Peyer's patch (tissue), 4 donors: ENCODE measurements at places on chromosomes 4 and X. TPM values are rescaled to one million over a fixed set of nuclear protein-coding genes. Genes with fewer than 3 reads are reported as not detected.

TCEAL9 gene
- 33.0 TPM for total RNA-seq

DNA sequence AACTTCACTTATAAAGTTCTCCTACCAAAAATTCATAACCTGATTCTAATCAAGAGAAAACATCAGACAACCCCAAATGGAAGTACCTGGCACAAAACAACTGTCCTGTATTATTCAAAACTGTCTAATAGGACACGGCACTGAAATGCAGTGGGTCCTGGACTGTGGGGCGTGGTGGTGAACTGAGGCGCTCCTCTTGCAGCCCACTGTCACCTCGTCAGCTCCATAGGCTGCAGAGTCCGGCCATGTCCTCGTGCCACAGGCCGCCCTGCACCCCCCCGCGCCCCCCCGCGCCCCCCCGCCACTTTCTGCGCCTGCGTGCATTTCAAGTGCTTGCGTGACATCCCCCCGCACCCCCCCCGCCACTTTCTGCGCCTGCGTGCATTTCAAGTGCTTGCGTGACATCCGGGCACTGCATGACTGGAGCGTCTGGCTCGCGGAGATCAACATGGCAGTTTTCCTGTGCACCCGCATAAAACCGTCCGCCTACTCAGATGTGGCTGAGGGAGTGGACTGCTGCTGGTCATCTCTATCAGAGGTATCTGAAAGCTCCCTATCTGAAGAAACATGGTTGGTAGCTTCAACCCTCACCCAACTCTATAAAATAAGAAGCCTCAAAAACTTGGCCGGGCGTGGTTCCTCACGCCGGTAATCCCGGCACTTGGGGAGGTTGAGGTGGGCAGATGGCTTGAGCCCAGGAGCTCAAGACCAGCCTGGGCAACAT lies 28.8 kb downstream of the ATXN3L start:
- DNase-seq, result no peak

GRCh38 chrX:41589634-41590270 lies 99.0 kb upstream of the GPR34 start:
- DNase-seq, result no peak

FGB gene
- total RNA-seq, result not detected

GRCh38 chr4:142365391-142365790 lies 480.7 kb downstream of the INPP4B start:
- no peak for DNase-seq

GRCh38 chr4:66949419-66949818 lies 595.9 kb downstream of the CENPC start:
- DNase-seq, result no peak

GRCh38 chrX:56564164-56564885 lies 898 bp downstream of the UBQLN2 start:
- peak; percentile 48 for DNase-seq

EPGN gene
- total RNA-seq, result not detected

DNA sequence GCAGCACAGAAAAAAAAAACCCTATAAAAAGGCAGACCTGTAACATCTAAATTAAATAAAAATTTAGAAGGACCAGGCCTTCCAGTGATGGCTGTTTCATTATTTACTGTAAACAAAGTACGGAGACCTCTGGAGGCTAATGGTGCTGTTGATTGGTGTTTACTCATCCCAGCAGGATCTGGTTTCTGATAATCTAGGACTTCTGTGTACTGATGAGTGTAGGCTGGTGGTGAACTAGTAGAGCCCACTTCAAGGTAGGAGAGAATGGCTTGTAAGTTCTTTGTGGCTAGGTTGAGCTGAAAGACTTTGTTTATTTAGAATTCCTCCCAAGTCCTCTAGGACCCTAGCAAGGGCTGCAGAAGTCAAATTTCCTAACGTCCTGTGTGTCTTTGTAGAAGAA lies 398.1 kb upstream of the PITX2 start:
- no peak for DNase-seq

DNA sequence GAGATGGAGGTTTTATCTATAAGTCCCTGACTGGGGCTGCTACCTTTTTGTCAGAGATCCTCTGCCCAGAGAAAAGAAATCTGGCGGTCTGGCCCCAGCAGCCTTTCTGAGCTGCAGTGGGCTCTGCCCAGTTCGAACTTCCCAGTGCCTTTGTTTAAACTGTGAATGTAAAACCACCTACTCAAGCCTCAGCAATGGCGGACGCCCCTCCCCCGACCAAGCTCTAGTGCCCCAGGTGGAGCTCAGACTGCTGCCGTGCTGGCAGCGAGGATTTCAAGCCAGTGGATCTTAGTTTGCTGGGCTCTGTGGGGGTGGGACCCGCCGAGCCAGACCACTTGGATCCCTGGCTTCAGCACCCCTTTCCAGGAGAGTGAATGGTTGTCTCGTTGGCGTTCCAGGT lies 121.8 kb downstream of the TSPAN5 start:
- DNase-seq, result no peak

KIT gene
- total RNA-seq, result 9.2 TPM

- no peak for DNase-seq
Observed at GRCh38 chr4:100421361-100421978, 96.4 kb downstream of the EMCN start.

ADH1B gene
- 72.0 TPM for total RNA-seq

GRCh38 chrX:122739770-122740169 lies 444.3 kb upstream of the GRIA3 start:
- DNase-seq, result no peak

GRCh38 chr4:174037631-174038030 lies 245.8 kb downstream of the FBXO8 start:
- no peak for DNase-seq

DSPP gene
- total RNA-seq, result not detected

DNA sequence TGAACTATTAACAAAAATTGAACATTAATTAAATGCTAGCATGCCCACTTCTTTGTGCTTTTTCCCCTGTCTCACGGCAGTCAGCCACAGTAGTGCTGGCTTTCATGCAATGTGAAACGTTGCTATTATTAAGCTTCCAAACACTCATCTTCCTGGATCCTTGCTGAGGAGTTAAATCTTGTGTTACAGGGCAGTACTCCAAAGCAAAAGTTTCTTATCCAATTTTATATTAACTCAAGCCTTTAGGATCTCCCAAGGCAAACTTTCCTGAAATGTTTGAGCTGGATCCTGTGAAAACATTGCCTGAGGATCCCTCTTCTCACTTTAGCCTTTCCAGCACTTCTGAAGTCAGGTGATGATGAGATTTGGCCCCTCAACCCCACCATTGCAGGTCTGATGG lies 1454.8 kb downstream of the FSTL5 start:
- no peak for DNase-seq

- no peak for DNase-seq
Observed at GRCh38 chrX:45888518-45888917, 656.7 kb downstream of the ZNF674 start.

CXCL8 gene
- not detected for total RNA-seq

DNA sequence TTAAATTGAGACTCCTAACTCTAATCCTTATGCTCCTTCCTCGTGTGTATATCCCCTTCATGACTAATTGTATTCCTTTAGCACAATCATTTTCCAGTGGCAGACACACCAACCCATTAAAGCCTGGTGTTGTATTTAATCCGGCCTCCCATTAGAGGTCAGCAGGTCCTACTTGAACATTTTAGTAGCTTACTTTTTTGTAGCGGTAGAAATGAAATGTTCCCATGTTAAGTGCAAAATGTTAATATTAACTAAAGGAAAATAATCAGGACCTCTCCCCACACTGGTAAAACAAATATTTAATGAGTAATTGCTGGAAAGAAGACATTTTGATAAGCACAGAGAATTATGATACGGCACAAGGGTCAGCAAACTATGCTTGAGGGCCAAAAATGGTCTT lies 3.4 kb downstream of the RAB33B start:
- DNase-seq, result no peak

- no peak for DNase-seq
Observed at GRCh38 chrX:132119821-132120515, 7.9 kb downstream of the FRMD7 start.

DNA sequence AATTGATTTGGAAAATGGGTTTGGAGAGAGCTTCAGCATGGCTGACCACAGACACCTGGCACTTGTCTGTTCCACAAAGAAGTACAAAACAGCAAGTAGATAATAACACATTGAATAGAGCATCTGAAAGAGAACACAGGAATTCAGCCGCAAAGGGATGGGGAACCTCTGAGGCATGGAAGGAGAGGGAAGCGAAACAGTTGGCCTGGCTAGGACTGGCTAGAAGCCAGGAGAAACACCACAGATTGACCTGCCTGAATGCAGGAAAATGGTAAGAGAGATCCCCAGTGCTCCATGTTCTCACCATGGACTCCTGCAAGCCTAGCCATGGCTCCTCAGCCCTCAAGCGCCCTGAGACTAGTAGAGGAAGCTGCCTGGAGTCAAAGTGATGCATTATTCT lies 169.7 kb upstream of the SH3RF1 start:
- DNase-seq, result no peak

BMX gene
- total RNA-seq, result 3.8 TPM

DNA sequence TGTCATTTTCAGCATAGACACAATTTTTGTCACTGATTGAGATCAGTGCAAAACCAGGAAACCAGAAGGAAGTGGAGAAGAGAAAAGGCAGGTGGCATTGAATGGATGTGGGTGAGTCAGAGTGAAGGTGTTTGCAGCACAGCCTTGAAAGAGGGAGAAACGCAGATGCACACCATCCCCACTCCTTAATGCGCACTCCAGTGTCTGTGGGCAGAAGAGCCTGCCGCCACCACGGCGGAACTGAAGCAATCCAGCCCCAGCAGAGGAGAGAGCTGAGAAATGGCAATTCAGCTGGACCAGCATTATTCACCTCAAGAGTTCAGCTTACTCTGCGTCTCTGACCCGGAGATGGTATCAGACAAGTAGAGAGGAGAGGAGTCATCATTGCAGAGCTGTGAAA lies 393.1 kb upstream of the FRG1 start:
- no peak for DNase-seq

FAM9B gene
- total RNA-seq, result not detected

ACE2 gene
- total RNA-seq, result 457 TPM

- DNase-seq, result no peak
Observed at GRCh38 chrX:93346309-93346708, 327.1 kb downstream of the NAP1L3 start.

GRCh38 chrX:24934279-24934678 lies 81.5 kb downstream of the ARX start:
- no peak for DNase-seq

- DNase-seq, result peak; percentile 61
Observed at GRCh38 chr4:1249731-1250526, 999 bp upstream of the CTBP1 start.

UGT2B17 gene
- 254 TPM for total RNA-seq

DNA sequence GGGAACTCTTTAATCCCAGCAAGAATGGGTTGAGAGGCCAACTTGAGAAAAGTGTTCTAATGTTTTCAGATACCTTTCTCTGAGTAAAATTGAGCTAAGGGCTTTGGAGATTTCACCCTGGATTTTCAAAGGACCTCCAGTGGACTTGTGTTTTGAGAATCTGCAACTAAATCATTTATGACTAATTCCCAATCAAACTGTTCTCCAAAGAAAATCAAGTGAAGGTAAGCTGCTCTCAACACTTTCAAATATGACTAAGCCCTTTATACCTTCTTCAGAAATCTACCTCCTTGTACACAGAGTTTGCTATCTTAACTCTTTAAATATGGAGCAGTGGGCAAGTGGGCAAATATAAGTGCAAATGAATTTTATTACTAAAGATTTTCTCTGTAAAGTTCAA lies 392.9 kb downstream of the PDGFC start:
- no peak for DNase-seq

GRCh38 chr4:173153445-173153844 lies 15.2 kb upstream of the GALNT7 start:
- DNase-seq, result no peak

DNA sequence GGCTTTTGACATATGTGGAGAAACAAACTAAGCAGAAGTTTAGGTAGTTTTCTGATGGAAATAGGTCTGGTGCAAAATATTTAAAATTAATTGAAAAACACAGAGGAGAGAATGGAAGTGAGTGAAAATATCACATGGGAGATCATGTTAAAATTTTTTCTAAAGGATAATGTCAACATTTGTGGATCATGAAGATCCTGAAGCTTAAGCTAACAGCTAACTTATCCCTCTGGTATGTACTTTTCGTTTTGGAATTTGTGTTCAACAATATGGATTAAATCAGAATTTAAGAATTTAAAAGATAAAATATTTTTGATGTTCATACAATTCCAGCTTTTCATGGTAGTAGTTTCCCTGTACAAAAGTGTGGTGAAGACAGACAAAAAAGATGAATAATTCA lies 572.8 kb upstream of the FAM241A start:
- DNase-seq, result no peak

GRCh38 chrX:124234348-124234747 lies 98.1 kb upstream of the TEX13D start:
- no peak for DNase-seq

DNA sequence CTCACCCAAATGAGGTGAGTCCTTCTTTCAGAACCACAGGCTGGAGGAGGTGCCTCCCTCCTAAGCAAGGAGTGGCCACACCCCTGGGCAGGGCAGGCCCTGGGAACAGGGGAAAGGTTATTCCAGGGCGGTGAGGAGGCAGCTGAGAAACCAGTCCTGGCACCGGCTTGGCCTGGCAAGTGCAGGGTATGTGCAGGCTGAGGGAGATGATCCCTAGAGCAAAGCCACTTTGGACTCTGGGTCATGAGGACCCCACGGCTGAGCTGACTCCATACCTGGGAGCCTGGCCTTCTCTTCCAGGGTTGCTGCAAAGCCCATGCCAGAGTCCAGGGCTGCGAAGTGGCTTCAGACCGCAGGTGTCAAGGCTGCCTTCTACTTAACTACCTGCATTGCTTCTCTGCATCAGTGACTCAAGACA lies 49.5 kb upstream of the HELT start:
- DNase-seq, result no peak

- DNase-seq, result no peak
Observed at GRCh38 chrX:7261672-7262332, 113.8 kb upstream of the PUDP start.

- DNase-seq, result no peak
Observed at GRCh38 chr4:90419124-90419711, 292.0 kb downstream of the CCSER1 start.

DNA sequence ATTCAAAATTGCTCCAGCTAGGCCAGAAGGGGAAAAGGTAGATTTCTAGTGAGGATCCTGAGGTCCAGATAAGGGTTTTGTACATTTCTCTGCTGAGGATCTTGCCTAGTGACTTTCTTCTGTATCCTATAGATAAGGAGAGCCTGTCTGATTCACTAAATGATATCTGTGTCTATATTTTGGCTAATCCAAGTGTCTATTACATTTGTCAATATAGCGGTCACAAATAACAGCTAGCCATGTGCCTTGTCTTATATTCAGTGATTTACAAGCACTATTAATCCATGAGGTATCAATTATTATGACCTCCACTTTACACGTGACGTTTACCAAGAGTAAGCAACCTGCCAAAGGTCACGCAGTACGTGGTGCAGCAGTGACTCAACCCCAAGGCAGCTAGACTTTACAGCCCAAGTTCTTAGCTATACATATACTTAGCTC lies 41.6 kb downstream of the TMEM165 start:
- no peak for DNase-seq

DNA sequence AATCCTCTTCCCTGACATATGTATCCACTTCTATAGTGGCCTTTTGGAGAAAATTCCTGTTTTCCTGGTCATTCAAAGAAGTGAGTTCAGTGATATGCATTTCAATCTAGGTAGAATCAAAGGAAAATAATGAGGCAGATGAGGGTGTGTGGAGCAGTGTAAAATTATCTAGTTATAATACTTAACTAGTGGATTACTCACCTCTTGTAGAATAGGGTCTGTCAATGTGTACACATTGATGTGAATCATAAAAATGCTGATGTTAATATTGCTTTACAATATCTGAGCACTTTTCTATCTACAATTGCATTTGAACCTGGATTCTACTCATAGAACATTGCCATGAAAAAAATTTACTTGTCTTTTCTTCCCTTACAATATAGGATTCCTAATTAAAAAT lies 293.5 kb downstream of the GBA3 start:
- DNase-seq, result no peak

ANK2 gene
- 15.1 TPM for total RNA-seq

CRLF2 gene
- not detected for total RNA-seq
